Right ventricle myocardium superior (tissue), 1 donor: ENCODE measurements at places on chromosomes 1 and 21. TPM values are rescaled to one million over a fixed set of nuclear protein-coding genes. Genes with fewer than 3 reads are reported as not detected.

The SLC6A9 gene
- total RNA-seq, result 0.78 TPM

The RPE65 gene
- not detected for total RNA-seq

The CA6 gene
- total RNA-seq, result not detected

The KDF1 gene
- total RNA-seq, result 0.35 TPM

The CCDC24 gene
- total RNA-seq, result 0.86 TPM

The RGS13 gene
- total RNA-seq, result 0.30 TPM

The KCNH1 gene
- total RNA-seq, result not detected

The TFF2 gene
- total RNA-seq, result not detected

The MEX3A gene
- total RNA-seq, result 0.16 TPM

The AMY1C gene
- total RNA-seq, result not detected

The SPRR2A gene
- total RNA-seq, result not detected

The FCAMR gene
- total RNA-seq, result not detected

The MCOLN2 gene
- total RNA-seq, result 0.27 TPM

The ZFP69B gene
- total RNA-seq, result 1.3 TPM

The AK5 gene
- 0.38 TPM for total RNA-seq

The KCNN3 gene
- total RNA-seq, result 3.4 TPM

The RNU1-2 gene
- total RNA-seq, result 9,391 TPM

The RNF207 gene
- 70.1 TPM for total RNA-seq

The S100A8 gene
- total RNA-seq, result 42.5 TPM

The KRTAP23-1 gene
- not detected for total RNA-seq

The GPR3 gene
- total RNA-seq, result 0.24 TPM

The FCER1G gene
- 21.5 TPM for total RNA-seq

The RGS1 gene
- 0.65 TPM for total RNA-seq
